ENCODE measurements at places on chromosomes 16 and 17.

DNA sequence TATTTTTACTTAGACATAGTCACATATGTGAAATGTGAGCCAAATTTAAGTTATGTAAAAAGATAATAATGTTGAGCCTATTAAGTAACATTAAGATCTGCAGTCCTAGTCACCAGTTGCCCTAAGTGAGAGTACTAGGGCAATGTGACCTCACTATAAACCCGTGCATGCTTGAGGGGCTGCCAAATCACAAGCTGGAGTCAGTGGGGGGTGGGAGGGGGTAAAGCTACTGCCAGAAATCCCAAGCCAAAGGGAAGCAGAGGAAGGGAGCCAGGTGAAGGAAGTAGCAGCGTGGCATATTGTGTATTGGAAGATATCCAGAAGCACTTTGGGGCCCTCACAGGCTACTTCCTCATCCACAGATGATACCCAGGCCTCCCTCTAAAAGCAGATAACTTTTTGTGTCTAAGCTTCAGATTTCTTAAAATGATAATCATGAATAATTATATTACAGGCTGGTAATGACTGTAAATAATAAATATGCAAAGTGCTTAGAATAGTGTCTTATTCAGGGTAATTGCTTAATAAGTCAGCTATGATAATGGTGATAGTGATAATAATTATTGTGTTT, 134.1 kb downstream of the CA10 start:
- DNase-seq, result no peak

DNA sequence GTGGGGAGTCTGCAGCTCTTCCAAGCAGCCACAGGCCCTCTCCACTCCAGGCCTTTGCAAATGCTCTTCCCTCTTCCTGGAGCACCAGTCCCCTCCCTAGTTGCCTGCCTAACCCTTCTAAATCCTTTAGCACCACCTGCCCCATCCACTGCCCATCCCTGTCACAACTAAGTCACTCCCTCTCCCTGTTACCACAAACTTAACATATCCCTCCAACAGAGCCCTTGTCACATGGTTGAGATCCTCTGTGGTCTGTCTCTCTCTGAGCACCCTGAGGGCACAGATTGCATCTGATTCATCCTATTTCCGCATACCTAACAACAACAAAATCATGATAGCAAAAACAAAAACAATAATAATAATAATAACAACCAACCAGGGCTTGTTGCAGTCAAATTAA, 11.0 kb upstream of the BEAN1 start:
- no peak for DNase-seq

DNA sequence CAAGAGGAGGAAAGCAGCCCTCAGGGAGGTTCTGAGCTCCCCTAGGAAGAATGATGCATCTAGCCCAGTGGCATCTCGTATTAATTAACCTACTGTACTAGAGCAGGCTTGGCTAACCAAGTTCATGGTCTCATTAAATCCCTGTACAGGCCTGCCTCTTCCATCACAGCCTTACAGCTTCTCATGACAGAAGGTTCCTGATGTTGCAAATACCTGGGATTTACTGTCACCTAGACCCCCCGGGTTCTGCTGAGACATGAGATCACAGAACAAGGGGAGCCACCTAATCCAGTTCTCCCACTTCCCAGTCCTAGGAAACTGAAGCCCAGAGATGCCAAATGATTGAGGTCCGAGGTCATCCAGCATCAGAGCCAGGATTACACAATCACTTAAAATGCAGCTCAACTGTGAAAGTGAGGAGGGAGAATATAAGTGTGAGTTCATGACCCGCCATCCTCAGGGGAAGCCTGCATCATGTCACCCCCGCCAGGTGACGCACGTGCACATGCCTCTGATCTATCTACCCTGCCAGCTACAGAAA, 23.9 kb downstream of the ACLY start:
- peak; percentile 71 for DNase-seq

DNA sequence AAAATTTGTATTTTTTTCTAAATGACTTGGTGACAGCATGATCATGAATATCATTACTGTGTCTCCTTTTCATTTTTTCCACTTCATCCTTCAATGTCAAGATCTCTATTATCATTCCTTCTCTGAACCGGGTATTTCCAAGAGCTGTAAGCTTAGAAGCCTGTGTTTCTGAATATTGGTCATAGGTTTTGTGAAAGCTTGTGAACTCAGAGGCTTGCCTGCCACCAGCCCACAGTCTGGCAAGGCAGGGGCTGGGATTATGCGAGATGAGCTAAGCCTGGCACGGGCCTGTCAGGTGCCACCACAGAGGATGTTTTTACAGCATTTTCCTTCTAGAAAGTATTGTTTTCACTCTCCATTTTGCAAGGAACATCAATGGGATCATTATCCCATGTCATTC, 92.8 kb downstream of the MYH10 start:
- no peak for DNase-seq

DNA sequence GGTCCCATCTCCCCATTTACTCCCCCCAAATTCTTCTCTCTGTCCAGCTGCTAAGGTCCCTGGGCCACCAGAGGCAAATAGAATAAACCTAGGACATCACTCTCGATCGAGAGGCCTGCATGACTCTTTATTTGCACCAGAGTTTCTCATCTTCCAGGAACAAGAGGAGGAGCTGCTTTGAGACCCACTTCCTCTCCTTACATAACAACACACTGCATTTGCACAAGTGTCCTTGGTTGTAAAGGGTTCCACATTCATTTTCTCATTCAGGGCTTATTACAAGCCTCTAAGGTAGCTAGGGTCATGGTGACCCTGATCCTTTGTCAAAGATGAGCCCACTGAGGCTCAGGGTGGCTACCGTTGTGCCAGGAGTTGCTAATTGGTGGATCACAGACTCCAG, 38.1 kb upstream of the RHOT1 start:
- DNase-seq, result no peak

- DNase-seq, result no peak
Observed at GRCh38 chr16:24071666-24072360, 184.3 kb upstream of the CACNG3 start.

GRCh38 chr16:57529391-57530103, 6.8 kb downstream of the CCDC102A start:
- DNase-seq, result no peak

GRCh38 chr17:49739641-49740271, 24.2 kb downstream of the FAM117A start:
- no peak for DNase-seq

DNA sequence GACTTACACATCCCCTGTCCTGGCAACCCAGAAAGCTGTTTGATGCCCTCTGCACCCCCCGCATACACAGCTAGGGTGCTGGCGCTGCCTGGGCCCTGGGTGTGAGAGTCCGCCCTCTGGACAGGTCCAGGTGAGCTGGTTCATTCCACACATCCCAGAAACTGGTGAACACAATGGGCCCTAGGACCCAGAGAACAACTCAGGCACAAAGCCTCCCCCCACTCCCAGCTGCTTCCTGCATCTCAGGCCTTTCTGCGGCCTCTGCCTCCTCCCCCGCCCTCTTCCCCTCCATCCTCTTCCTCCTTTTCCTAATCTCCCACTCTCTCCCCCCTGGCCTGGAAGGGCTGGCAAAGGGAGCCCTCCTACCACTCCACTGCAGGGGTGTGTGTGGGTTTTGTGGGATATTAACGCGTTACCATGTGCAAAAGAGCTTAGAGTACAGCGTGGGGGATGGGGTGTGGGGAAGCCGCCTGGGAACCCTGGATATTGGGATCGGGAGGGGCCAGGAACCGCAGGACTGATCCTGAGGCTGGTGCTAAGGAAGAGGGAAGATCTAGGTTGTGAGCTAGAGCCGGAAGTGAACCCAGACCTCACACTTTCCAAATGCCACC, 1.6 kb upstream of the PPP1R9B start:
- DNase-seq, result peak; percentile 47

- no peak for DNase-seq
Observed at GRCh38 chr17:57145347-57145746, 60.3 kb downstream of the AKAP1 start.

- DNase-seq, result peak; percentile 87
Observed at GRCh38 chr17:63406689-63407330, 39.3 kb downstream of the CYB561 start.

DNA sequence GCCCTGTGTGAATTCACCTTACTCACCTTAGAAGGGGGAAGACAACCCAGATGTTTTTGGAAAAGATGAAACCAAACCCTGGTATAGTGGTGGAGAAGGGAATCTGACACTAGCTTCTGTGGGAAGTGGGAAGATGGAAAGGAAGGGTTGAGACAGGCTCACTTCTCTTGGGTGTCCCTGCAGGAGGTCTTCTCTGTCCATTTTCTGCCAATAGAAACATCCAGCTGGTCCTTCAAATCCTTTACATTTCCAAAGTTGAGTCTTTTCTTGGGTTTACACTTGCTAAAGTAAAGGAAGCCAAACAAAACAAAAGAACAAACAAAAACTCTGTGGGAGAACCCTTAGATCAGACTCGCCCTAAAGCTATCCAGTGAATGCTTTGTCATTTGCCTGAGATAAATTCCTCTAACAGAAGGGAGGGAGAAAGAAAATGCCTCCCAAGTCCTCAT, 10.2 kb downstream of the HOXB1 start:
- DNase-seq, result no peak

- DNase-seq, result no peak
Observed at GRCh38 chr16:54931120-54932014, 702 bp downstream of the IRX5 start.
